Hypothalamus (tissue), 51 donors: ENCODE measurements at places on chromosomes 6 and 20.
A peak's percentile ranks its signal among the peaks of the same experiment; 100 is the strongest.

DNA sequence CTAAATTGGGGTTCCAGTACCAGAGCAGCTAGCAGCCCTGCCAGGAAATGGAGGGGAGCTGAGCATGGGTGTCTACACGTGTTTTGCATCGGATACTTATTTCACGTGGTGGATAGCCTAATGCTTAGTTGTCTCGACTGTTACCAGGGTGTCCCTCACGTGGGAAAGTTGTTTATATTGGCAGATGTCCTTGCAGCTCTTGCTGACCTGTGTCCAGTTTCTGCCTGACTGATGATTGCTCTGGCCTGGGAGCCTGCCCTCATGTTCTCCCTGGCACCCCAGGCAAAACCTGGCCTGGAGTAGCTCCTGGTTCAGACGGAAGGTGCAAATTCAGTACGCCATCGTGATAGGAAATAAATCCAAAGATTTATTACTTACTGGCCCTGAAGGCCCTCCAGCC lies 11.8 kb upstream of the FERMT1 start:
- DNase-seq, result no peak

DNA sequence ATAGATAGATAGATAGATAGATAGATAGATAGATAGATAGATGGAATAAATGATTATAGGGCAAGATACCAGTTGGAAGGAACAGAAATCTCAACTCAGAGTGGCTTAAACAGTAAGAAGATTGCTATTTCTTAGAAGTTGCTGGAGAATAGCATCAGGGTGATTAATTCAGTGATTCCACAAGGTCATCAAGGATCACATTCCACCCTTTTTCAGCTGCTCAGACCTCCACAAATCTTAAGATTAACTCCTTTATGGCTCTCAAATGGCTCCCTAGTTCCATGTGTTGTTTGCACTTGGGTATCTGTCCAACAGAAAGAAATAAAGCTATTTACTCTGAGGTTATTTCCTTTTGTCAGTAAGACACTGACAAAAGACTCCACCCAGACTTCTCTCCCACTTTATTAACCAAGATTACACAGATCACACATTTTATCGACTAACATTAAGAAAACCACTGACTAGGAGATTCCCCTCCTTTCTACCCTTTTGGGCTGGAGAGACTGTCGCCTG lies 68.3 kb upstream of the KIF16B start:
- DNase-seq, result no peak

DNA sequence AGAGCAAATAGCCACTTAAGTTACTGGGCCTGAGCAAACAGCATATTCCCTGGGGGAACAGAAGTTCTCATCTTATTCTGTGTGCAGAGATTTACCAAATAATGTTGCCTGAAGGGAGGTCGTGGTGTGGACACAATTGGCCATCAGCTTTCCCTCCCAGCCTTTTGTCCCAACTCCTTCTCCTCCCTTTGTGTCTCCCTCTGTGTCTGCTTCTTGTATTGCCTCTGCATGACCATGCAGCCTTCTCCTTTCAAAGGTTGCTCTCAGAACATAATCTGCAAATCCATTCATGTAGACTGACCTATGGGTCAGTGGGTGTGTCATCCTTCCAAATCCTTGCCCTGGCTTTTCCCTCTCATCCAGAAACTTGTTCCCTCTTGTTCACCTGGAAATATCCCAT lies 150.3 kb upstream of the INSM1 start:
- DNase-seq, result no peak

GRCh38 chr6:41677124-41677921 lies 39.1 kb downstream of the MDFI start:
- DNase-seq, result no peak

DNA sequence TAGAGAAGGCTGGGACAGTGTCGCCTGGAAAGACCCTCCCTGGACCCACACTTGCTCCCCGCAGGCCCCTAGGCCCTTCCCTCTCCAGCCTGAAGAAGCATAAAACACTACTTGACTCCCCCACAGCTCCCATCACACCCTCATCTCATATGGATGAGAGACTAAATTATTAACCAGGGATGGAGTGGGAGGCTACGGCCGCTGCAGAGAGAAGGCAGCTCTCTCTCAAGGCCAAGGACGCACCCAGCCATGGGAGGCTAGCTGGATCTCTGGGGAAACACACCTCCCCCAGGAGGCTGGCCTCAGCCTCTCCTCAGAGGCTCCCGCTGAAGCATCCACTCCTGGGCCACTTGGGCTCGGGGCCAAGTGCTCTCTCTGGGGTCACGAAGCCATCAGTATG lies 102.5 kb downstream of the GRM4 start:
- DNase-seq, result no peak

DNA sequence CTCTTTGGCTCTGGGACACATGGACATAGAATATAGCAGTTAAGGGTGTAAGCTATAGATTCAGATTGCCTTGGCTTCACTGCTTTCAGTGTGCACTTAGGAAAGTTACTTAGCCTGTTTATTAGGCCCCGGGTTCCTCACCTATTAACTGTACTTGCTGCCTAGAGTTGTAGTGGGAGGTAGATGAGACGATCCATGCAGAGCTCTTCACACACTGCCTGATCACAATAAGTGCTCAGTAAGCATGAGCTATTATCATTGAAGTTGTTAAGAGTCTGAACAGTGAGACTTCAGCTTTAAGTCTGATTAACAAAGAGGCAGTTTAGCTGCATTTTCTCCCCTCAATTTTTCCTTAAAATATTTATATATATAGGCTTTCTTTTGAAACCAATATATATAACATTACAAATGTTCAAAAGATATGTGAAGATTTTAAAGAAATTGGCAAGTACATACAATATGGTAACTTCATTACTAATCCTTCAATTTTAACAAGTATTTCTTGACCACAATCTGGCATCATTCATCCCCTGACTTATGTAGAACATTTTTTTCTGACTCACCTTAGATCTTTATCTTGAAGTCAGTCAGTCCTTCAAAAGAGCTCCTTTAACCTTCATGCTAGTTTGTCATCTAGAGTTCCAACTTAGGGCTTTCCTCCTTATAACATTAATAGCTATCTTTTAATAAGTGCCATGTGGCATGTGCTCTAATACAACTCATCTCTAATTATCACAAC lies 20.5 kb upstream of the SUPT3H start:
- no peak for DNase-seq

DNA sequence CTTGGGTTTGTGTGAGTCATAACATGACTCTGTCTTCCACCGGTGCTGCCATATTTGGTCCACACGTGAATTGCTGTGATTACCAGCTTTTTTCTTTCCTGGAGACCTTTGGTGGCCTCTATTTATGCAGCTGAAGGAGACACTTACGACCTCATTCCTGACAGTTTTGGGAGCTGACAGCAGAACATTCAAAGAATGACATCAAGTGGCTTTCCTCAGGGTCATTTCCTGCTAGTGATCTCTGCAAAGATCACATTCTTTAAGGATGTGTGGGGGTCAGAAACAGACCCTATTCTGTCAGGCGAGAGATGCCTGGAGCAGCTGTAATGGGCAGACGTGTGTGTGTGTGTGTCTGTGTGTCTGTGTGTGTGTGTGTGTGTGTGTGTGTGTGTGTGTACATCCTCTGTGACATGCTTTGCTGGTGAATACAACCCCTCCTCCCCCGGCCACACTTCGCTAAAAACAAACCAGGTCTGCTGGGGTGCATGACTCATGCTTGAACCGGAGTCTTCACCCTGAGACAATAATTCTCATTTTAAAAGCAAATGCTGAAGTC lies 115.6 kb downstream of the TMEM170B start:
- DNase-seq, result no peak

DNA sequence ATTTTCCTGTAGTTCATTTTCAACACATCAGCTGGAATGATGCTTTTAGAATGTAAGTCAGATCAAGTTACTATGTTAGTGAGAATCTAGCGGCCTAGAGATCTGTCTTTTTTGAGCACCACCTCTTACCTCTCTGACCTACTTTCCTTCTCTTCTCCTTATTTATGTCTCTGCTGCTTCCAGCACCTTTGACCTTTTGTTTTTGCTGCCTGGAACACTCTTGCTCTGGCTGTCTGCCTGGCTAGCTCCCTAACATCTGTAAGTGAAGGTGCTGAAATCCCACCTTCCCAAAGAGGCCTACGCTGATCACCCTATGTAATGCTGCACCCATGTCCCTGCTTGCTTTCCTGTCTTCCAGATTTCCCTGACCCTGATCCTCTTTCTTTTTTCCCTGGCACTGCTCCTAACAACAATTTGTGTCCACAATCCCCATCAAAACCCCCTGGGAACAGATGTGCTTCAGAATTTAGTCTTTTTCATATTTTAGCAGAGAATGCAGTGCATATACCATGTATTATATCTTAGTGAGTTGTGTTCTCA lies 87.8 kb downstream of the RFPL4B start:
- DNase-seq, result no peak

DNA sequence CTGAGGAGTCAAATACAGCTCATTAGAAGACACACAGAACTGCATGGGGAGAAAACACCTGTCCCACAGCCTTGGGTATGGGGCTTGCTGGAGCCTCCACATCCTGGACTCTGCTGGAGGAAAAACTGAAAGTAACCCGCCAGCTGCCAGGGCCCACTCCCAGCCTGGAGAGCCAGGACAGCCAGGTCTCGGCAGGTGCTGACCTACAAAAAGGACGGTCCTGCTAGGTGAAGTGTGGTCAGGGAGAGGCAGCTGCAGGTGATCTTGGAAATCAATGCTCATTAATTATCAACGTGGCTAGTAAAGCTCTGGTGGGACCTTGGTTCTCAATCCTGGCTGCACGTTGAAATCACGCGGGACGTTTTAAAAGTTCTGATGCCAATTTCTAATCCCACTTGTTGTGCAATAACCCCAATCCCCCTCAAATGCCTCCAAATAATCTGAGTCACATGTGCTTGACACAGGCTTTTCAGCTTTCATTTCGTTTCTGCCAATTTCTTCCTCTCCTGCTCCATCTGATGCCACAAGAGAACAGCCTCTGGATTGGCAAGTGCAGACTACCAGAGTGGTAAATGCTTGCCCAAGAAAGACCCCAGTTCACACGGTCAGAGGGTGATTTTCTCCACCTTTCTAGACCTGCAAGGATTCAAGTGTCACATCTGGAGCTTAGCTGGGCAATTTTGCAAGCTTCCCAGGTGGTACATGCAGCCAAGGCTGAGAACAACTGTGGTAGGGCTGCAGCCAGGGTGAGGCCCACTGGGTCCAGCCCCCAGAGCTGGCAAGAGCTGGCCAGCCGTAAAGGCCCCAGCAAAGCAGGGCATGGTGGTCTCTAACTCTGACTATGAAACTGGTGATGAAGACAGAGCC lies 252.3 kb upstream of the QKI start:
- DNase-seq, result no peak

- DNase-seq, result no peak
These were observed 84.2 kb downstream of the UST start for GRCh38 chr6:148831064-148831463.

DNA sequence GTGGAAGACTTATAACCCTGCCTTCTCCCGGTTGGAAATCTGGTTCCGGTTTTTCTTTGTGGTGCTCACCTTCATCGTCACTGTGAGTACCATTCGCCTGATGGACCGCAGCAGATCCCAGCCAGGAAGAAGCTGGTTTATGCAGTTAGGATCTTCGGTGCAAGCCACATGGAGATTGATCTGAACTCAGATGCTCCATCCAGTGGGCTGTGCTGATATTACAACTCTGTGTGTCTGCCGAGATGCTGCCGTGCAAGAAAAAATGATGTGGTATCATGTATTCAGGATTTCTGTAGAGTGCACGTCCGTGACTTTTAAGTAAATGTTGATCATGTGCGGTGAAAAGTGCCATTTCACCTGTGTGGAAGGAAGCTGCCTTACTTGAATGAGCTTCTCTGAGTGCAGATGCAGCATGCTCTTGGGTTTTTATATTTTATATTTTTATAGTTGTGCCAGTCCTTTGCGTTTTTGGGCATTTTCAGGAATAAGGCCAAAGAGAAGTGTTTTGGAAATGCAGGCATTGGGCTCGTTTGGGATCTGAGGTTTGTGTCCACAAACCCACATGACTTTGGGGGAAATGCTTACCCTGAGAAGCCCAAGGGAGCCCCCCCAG lies 39.2 kb downstream of the DYNLT1 start:
- DNase-seq, result peak; percentile 57

GRCh38 chr6:16670183-16670582 lies 91.1 kb downstream of the ATXN1 start:
- DNase-seq, result no peak

- no peak for DNase-seq
These were observed 37.5 kb downstream of the PTK7 start for GRCh38 chr6:43113431-43114260.

- DNase-seq, result no peak
These were observed 40.9 kb downstream of the QRSL1 start for GRCh38 chr6:106670236-106670635.

DNA sequence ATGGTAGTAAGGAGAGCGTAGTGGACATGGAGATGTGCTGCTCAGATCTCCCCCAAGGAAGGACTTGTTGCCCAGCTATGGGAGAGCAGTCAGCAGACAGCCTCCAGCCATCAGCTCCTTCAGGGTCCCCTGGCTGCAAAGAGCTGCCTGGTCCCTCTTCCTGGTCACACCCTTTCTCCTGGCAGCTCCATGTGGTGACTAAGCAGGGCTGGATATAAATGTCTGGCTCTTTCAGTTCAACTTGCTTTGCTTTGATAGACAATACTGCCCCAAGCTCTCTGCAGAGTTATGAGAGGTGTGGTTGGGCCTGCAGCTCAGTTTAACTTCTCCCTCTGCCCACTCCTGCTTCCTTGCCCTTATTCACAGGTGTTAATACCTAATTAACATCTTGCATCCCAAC lies 64.1 kb upstream of the DDR1 start:
- no peak for DNase-seq

- no peak for DNase-seq
These were observed 2.4 kb downstream of the SOX18 start for GRCh38 chr20:64047046-64047389.

DNA sequence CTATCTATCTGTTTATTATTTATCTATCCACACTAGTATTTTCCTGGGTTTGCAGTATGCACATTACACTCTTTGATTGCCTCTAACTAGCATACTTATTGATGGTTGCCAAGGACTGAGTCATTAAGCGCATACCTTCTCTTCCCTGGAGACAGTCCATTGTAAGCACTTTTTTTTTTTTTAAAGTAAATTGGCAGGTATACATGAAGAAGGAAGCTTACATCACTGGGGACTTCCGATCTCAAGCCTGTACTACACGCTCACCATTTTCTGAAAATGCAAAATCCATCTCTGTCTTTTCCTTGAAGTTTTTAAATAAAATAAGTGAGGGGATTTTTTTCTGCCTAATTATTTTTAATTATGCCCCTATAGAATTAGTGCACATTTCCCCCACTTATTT lies 63.5 kb downstream of the HMGN3 start:
- DNase-seq, result no peak

- DNase-seq, result no peak
These were observed 47.2 kb downstream of the VEGFA start for GRCh38 chr6:43817192-43817591.

- no peak for DNase-seq
These were observed 175.4 kb upstream of the FLRT3 start for GRCh38 chr20:14512839-14513238.

- DNase-seq, result no peak
These were observed 186.1 kb upstream of the SCGN start for GRCh38 chr6:25465941-25466340.
